ENCODE measurements at places on chromosomes 2 and 18.

DNA sequence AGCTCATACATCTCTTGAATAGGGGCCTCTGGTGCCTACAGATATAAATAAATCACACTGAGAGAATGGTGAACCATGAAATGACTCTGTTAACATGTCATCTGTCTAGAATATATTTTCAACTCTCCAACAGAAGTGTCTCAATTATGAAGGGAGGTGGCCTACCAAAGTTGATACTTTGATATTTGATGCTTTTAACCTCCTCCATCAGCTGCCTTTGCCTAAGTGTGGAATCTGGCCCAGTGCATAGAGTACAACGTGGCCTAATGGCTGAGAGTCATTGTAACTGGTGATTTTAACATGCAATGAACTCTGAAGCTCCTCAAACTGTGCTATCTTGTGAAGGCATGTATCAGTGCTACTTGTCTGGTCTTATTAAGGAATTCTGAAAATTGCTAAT lies 93.4 kb downstream of the MYO3B start:
- DNase-seq, result peak; percentile 3

DNA sequence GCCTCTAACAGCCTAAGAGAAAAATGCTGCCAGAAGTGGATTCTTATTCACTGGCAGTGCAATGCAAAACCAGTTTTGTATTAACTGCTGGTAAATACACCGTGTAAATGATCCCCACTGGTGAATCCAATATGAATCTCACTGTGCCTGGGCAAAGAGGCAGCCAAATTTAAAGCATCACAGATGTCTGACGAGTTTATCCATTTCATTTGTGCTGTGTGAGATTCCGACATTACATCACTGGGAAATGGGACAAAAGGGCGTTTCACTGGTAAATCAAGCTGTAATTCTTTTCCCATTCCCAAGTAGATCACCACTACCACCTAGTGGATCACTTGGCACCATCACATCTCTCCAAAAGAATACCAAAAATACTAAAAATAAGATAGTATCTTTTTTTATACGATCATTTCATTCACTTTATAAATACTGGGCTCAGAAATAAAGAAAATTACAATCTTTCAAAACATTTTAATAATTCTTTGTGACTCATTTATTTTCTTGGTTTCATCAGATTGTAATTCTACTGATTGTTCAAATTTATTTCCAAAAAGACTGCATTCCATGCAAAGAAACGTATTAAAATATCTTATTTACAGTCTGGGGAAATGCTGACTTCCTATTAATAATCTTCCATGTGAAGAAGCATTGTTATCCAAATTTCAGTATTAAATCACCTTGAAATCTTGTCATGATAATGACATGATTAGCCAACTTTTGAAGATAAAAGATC lies 125.6 kb downstream of the GRB14 start:
- peak; percentile 14 for DNase-seq

GRCh38 chr2:240146627-240147278 lies 6.3 kb upstream of the OTOS start:
- no peak for DNase-seq

DNA sequence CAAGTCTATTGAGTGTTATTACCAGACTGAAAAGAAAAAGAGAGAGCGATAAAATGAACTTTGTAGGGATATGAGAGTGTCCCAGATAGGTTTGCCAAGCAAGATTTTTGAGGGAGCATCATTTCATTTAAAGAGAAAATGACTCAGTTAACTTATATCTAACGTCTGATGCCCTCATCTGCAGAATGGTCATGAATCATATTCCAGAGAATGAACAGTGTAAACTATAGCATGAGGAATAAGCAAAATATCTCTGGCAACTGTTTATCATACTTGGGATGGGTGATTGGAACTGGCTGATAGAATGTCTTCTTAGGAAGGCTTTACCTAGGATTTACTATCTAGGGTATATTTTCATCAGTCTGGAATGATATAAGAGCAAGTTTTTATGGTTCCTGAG lies 289.4 kb downstream of the CMPK2 start:
- DNase-seq, result peak; percentile 67

GRCh38 chr2:29688429-29688828 lies 233.0 kb downstream of the ALK start:
- no peak for DNase-seq

- DNase-seq, result no peak
Observed at GRCh38 chr2:124978597-124978996, 953.5 kb downstream of the CNTNAP5 start.

- peak; percentile 84 for DNase-seq
Observed at GRCh38 chr2:113138428-113139322, 11.3 kb downstream of the IL1RN start.

- DNase-seq, result peak; percentile 0
Observed at GRCh38 chr2:35973132-35973736, 382.3 kb upstream of the CRIM1 start.

- DNase-seq, result no peak
Observed at GRCh38 chr2:67733517-67733916, 329.3 kb downstream of the C1D start.

DNA sequence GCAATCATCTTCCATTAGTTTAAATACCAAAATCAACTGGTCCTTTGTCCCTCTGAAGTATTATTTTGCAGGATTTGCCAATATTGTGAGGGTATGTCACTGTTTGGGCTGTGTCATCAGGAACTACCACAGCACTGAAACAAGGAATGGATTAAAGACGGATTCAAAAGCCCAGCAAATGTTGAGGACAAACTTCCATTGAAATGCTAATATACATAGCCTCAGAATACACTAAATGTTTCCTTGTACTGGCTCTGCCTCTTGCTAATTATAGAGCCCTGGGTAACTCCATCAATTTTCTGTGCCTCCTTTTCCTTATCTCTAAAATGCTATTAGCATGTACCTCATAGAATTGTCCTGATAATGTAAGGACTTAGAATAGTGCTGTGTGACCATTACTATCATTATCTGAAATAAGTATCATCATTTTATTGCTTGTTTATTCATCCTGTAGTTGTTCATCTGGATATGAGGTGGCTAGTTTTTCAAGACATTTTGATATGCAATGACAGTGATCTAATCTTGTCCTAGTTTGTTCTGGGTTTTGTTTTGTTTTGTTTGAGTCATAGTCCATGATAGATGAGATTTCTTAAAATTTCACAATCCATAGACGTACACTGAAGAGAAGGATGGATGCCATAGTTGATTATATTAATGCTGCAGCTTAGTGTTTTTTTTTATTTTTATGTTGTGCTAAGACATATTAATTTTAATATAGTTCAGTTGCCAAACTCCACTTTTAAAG lies 333.4 kb upstream of the KCNH7 start:
- DNase-seq, result no peak

GRCh38 chr18:51952844-51953243 lies 387.2 kb upstream of the DCC start:
- DNase-seq, result no peak

GRCh38 chr18:33901894-33902512 lies 322.7 kb downstream of the NOL4 start:
- DNase-seq, result no peak

GRCh38 chr18:34773961-34774766 lies 64.1 kb downstream of the DTNA start:
- peak; percentile 61 for DNase-seq

DNA sequence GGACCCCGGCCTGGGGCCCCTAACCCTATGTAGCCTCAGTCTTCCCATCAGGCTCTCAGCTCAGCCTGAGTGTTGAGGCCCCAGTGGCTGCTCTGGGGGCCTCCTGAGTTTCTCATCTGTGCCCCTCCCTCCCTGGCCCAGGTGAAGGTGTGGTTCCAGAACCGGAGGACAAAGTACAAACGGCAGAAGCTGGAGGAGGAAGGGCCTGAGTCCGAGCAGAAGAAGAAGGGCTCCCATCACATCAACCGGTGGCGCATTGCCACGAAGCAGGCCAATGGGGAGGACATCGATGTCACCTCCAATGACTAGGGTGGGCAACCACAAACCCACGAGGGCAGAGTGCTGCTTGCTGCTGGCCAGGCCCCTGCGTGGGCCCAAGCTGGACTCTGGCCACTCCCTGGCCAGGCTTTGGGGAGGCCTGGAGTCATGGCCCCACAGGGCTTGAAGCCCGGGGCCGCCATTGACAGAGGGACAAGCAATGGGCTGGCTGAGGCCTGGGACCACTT lies 16.4 kb downstream of the EMX1 start:
- no peak for DNase-seq

DNA sequence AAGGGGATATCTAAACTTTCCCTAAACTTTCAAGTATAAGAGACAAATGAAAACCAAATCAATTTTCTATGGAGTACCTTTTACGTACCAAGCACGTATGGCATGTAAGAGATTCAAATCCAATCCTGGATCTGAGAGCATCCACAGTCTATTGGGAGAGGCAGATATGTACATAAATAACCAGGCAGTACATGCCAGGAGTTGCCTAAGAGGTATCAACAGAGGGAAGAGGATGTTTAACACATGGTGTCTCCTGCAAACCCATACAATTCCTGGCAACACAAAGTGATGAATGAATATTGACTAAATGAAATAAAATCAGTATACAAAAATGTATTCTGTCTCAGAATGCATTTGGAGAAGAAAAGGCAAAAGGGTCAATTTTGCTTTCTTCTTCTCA lies 116.6 kb downstream of the PIGN start:
- DNase-seq, result peak; percentile 48

DNA sequence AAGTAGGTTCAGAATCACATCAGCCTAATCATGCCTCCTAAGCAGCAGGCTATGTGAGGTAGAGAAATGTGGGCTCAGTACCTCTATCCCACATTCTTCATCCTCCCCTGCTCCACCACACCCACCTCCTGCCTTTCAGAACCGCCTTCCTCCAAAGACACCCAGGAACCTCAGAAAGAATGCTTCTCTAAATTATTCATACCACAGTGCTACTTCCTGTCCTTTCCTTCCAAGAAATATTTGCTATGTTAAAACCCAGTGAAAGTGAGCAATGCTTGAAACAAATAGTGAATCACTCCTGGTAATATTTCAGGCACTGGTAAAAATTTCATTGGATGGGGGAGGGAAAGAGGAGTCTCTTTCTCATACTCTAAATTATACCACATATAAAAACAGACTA lies 24.0 kb upstream of the CREB1 start:
- DNase-seq, result peak; percentile 84

All from foreskin fibroblast (primary cell).